ENCODE measurements at places on chromosomes 12 and 14.

DNA sequence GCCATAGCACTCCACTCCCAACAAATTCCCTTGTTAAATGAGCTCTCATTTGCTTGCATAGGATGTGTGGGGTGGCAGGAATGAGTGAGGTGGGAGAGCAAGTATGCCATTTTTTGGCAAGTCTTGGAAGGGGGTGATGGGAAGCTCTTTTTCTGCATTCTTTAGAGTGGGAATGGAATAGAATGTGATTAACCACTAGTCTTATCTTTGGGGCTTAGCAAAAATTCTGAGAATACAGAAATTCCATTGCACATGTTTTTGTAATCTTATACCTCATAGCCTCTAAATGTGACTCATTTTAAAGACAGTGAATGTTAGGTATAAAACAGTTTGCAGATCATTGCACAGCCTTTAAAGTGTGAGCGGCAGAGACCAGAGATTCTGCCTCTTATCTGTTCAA, 28.4 kb upstream of the NEDD1 start:
- DNase-seq = no peak

GRCh38 chr14:66508547-66508845, 549 bp downstream of the GPHN start:
- DNase-seq = no peak

- DNase-seq = no peak
Measured at GRCh38 chr12:70309348-70309747, 56.7 kb upstream of the KCNMB4 start.

DNA sequence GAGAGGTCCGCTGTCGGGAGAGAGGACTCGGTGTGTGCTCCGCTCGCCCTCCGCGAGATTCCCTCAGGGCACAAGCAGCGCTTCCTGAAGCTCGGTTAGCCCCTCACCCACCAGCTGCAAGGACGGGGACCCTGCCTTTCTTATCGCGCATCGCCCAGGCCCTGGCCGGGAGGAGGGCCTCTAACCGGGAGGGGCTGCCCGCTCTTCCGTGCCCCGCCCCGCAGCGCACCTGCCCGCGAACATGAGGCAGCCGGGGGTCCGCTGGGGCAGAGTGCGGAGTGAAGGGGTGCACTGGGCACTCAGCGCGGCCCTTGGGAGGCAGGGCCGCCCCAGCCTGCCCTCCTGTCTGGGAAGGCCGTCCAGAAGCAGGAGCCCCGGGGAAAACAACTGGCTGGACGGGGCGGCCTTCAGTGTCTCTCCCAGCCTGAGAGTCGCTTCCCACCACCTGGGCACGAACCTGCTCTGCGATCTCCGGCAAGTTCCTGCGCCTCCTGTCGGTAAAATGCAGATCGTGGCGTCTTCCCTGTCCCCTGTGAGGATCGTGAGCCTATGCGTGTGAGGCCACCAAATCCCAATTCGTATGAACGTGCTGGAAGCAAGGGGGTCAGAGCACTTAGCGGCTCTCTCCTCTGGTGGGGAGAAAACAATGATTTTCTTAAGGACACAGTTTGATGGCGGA, 28.0 kb upstream of the ADIPOR2 start:
- DNase-seq = no peak
